ENCODE measurements at places on chromosomes 5 and 9.

DNA sequence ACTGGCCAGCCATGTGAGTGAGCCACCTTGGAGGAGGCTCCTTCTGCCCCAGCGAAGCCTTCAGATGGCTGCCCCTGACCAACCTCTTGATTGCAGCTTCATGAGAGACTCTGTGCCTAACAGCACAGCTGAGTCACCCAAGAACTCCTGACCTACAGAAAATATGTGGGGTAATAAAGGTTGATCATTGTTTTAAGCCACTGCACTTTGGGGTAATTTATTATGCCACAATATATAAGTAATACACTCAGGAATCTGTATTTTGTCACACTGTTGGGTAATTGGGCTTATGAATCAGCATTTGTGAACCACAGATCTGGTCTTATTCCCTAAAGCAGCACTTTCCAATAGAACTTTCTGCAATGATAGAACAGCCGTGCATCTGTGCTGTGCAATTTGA lies 24.4 kb upstream of the VDAC1 start:
- DNase-seq, result no peak

GRCh38 chr9:81801190-81801589 lies 111.8 kb upstream of the TLE1 start:
- DNase-seq, result no peak

- no peak for DNase-seq
Measured at GRCh38 chr9:91894023-91894422, 56.0 kb downstream of the ROR2 start.

GRCh38 chr5:133079048-133079447 lies 27.2 kb downstream of the HSPA4 start:
- DNase-seq, result no peak

DNA sequence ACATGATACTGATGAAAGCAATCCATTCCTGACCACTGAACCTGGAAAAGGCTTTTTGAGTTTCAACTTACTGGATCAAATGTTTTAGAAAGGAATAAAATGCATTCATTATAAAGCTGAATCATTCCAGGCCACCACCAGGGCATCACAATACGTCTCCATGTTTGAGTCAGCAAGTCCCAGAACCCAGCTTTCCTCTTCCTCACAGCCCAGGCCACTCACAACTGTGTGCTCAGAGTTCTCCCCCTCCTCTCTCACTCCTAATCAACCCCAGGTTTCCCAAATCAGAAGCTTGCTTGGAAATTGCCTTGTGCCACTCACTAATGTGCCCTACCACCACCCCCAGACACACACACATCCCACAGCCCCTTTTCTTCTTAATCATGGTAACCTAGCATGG lies 91.7 kb downstream of the GNA14 start:
- no peak for DNase-seq

GRCh38 chr5:56638061-56638621 lies 177.2 kb upstream of the MAP3K1 start:
- peak; percentile 54 for DNase-seq

- peak; percentile 50 for DNase-seq
Measured at GRCh38 chr9:137237759-137238726, 3.0 kb upstream of the TUBB4B start.

DNA sequence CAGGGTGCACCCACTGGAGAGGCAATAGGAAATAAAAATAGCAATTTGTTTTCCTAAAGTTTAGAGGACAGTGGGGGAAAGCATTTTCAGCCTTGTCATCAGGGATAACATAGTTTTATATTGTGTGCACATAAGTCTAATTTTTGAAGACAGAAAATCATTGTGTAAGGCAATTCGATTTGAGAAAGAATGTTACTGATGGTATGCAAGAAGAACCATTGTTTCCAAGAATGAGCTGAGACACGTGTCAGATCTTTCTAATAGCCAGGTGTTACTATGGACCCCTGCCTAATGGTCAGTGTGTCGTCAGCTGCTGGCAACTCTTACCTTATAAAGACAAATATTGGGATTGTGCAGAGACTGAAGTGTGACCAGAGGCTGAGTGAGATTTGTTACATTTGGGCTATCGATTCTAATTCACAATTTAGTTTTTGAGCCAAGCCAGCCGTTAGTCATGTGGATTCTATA lies 67.1 kb upstream of the PPP2R2B start:
- DNase-seq, result no peak

DNA sequence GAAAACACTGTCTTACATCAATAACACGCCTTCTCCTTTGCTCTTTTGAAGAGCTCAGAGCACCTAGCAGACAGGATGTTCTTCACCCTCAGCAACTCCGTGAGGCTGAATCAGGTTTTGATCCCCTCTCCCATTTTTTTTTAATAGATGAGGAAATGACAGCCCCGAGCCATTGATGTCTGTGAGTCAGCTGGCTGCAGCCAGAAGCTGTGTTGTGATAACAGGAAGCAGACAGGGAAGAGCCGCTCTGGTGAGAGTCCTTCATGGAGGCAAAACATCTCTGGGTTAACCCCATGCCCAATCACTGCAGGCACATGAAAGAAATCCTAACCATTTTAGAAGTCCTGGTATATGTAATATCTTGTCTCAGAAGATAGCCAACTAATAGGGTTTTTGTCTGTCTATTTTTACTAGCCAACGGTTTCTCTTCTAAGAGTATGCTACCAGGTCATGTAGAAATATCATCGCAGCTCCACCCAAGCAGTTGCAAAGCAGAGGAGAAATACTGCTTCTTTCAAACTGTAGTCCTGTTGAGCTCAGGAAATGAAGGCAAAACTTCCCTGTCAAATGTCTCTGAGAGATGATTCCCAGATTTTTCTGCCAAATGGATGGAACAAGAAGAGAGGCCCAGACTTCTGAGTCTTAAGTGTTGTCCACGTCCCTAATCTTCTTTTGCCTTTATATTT lies 568.9 kb downstream of the CCDC171 start:
- DNase-seq, result no peak

DNA sequence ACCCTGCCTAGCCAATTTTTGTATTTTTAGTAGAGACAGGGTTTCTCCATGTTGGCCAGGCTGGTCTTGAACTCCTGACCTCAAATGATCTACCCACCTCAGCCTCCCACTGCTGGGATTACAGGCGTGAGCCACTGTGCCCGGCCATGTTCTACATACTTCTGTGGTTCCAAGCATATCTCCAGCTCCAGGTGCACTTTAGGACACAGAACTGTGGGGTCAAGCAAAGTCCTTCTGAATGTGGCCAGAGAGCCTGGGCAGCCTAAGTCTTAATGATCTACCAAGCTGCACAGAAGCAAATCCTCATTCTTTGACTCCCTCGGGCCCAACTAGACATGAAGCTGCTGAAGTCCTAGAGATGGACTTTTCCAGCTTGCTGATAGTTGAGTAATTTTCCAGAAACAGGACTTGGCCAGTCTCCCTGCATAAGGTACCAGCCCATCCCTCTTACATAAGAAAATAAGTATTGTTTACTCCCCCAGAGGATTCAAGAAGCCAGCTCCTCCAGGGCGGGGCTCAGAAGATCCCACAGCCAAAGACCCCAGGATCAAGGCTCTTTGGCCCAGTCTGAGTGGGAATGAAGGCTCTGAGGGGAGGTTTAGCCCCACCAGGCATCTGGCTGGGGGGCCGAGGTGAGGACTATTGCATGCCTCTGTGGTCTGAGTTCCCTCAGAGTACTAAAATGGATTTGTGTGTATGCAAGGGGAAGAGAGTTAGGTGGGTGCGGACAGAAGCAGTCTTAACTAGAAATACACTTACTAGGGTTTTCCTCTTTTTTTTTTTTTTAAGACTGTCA lies 8.7 kb downstream of the CLTB start:
- DNase-seq, result no peak

GRCh38 chr5:68534131-68534940 lies 318.8 kb downstream of the PIK3R1 start:
- DNase-seq, result no peak

DNA sequence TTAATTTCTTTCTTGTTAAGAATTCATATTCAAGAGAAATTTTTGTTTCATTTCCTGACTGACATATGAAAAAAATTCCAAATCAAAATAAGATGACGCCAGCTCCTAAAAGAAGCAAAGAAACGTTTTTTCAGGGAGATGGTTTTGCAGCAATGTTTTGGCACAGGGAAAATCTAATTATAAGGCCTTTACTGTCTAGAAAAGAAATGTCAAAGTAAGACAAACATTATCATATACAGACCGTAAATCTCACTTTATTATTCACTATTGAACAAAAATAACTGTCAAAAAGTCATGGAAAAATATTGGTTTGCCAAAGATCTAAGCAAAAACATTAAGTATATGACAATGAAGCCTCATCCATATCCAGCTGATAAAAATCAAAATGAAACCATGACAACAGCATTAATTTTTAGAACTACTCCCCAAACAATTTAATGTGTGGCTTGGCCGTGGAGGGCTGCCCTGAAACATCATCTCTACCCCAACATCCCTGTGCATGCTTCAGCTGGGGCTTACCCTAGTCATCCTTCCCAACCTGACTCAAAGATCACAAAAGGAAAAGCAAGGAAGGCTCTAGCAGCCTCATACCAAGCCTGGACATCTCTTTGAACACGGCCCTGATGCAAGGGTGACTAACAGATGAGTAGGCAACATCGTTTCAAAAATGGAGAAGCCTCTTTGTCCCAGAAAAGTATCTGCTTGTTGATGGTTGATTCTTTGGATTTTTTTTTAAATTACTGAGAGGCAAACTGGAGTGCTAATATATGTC lies 95.6 kb downstream of the ARSB start:
- no peak for DNase-seq

DNA sequence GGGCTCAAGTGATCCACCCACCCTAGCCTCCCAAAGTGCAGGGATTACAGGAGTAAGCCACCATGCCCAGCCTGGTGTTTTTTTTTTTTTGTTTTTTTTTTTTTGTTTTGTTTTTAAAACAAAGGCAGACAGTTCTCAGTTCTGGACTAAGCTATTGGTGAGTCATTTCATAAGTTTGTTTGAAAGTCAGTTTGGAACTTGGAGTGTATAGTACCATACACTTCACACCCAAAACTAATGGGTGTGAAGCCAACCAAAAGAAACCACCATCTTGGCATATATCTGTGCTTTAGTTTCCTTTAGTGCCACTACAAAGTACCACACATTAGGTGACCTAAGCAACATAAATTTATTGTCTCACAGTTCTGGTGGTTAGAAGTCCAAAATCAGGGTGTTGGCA lies 13.4 kb downstream of the MAST4 start:
- DNase-seq, result no peak

DNA sequence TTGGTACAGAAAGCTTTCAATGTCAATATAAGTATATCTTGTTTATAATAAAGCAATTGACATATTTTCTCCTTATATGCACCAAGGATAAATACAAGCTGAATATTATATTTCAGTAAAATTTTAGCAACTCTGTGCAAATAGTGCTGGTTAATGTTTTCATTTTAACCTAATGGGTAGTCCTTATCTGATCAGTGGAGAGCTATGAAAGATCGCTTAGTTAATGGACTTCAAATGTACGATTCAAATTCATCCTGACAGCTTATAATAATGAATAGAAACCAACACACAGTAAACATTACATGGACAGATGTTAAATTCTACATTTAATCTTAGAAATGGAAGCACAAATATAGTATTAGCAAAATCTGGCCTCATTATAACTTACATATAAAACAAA lies 1495.2 kb upstream of the C9orf72 start:
- no peak for DNase-seq

DNA sequence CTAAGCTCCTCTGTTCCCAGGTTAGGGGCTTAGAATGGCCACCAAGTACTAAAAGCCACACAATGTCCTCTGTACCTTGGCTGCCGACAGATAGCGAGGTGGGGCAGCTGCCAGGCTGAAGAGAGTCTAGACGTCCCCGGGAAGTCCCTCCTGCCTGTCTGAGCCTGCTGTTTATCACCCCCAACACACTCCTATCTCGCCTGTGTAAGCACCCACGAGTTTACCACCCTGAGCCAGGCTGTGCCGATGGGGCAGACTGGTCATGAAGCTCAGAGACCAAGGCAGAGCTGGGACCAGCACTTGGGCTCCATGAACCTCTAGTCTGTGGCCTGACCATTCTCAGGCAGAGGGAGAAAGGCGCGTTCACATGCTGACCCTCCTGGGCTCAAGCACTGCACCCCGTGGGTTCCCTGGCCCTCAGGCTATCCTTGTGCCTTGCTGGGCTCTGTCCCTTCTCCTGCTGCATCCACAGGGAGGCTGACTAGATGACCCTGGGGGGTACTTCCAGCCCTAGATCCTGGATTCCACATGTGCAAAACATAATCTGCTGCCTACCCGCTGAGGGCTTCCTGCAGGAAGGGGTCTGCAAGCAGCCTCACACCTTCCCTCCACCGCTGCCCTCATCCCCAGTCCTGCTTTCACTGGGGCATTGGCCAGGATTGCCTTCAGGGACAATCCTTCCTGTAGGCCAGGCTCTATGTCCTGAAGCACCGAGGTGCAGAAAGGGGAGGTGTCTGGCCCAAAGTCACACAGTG lies 18.6 kb upstream of the SLC25A51 start:
- no peak for DNase-seq

DNA sequence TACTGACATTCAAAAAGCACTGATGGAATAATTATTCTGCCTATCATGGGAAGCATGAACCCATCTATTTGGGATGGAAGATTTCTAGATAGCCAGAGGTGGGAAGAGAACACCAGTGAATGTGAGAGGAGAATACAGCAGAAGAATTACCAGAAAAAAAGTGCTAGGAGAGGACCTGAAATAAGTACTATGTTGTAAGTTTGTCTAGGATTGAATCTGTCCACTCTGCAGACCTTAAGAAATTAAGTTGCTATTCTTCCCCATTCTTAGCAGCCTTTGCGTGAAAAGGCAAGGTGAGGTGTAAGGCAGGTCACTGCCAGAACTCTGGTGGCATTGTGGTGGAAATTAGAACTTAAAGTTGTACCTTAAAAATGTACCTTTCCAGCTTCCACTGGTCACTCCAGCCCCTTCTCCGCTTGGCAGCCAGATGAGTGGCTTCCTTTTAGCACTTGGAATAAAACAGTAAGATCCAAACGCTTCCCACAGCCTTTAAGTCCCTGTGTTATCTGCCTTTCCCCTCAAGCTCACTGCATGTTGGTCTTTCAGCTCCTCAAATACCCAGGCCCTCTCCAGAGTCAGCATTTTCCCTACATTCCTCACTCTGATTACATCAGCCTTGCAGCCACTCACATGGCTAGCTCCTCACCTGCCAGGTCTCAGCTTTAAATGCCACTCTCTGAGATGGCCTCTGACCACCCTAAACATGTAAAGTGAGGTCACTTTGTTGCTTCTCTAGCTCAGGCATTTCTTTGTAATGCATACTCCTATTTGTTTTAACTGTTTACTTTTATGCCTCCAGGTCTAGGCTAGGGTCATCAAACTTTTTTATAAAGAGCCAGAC lies 253.0 kb downstream of the EPB41L4A start:
- DNase-seq, result no peak

DNA sequence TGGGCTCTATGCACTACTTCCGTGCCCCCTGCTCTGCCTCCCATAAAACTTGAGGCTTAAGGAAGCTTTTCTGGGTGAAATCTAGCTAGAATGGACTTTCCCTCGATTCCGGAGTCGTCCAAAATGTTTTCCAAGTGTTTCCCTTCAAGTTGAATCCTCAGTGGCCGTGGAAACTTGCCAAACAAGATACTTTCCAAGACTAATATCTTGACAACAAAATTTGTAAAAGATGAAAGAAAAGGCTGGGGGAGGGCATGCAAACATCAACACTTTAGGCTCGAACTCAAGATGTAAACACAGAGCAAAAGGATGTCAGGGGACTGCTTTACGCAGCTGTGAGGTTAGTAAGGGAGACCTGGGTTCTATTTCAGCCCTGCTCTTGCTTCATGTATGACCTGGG lies 482.8 kb upstream of the KLF4 start:
- no peak for DNase-seq

GRCh38 chr9:117705386-117705785 lies 1.2 kb downstream of the TLR4 start:
- no peak for DNase-seq

- DNase-seq, result no peak
Measured at GRCh38 chr9:92658176-92658575, 11.8 kb downstream of the IPPK start.

Measured in NCI-H1436 (cell line).